EH (cell line): ENCODE measurements at places on chromosomes 7 and 10.

GRCh38 chr10:103550229-103550628 lies 56.7 kb downstream of the NEURL1 start:
- DNase-seq = no peak

- no peak for DNase-seq
Observed at GRCh38 chr7:149473251-149473650, 12.4 kb upstream of the ZNF777 start.

GRCh38 chr7:137968890-137969289 lies 33.0 kb downstream of the CREB3L2 start:
- DNase-seq = peak; percentile 46

GRCh38 chr10:21021843-21022594 lies 124.9 kb upstream of the NEBL start:
- DNase-seq = no peak

- peak; percentile 15 for DNase-seq
Observed at GRCh38 chr7:7522421-7522820, 13.3 kb downstream of the COL28A1 start.

- DNase-seq = no peak
Observed at GRCh38 chr10:31095677-31096560, 64.3 kb upstream of the ZNF438 start.

GRCh38 chr10:74753442-74754211 lies 72.8 kb upstream of the KAT6B start:
- DNase-seq = peak; percentile 92

- DNase-seq = peak; percentile 92
Observed at GRCh38 chr7:107103369-107103768, 58.9 kb downstream of the PRKAR2B start.

- DNase-seq = peak; percentile 29
Observed at GRCh38 chr7:12764458-12764891, 77.0 kb downstream of the ARL4A start.

DNA sequence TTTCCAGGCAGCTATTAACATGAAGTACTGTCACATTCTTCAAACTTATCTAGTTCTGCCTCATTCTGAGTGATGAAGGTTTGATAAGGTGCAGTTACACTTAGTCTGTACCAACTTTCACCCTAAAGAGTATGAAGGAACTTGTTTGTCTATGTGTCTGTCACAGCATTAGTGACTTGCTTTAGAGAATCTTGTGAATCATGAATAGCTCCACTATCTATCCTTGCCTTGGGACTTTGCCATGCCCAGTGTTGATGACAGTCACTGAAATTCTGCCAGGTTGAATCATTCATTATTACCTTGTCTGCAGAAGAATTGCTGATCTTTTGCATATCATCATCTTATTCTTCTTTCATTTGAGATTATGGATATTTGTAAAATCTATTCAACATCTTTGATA lies 50.9 kb upstream of the A1CF start:
- no peak for DNase-seq

- peak; percentile 71 for DNase-seq
Observed at GRCh38 chr7:123712619-123713018, 36.2 kb downstream of the WASL start.

- no peak for DNase-seq
Observed at GRCh38 chr10:102705531-102705930, 8.7 kb downstream of the ARL3 start.

DNA sequence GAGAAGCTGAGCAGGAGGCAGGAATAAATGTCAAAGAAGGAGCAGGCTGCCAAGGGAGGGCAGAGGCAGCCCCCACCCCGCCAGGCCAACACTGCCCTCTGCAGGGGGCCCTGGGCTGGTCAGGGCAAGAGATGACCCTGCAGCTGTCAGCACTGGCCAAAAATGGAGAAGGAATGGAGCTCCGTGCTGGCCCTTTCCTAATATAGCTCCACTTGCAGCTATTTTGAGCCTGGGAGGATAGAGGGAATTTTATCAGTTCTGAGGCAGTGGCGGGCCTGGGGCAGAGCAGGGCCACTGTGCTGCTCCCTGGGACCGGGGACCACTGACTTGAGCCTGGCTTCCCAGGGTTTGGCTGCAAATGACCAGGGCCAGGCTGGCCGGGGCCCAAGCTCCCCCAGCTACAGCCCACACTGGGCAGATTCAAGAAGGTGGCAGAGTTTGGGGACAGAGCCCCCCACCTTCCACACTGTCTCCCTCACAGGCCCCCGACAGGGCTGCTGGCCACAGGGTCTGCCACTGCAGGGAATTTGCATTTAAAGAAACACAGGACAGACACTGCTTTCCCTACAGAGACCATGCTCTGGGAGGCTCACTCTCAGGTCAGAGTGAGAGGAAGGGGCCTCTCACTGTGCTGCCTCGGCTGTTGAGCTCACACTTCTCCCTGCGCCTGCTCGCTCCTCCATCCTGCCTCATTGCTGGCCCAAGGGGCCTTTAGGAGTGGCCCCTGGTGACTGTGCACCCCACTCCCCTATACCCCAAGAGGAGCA lies 16.2 kb downstream of the LDB3 start:
- DNase-seq = peak; percentile 83

GRCh38 chr10:21920633-21921032 lies 82.9 kb downstream of the DNAJC1 start:
- DNase-seq = no peak

DNA sequence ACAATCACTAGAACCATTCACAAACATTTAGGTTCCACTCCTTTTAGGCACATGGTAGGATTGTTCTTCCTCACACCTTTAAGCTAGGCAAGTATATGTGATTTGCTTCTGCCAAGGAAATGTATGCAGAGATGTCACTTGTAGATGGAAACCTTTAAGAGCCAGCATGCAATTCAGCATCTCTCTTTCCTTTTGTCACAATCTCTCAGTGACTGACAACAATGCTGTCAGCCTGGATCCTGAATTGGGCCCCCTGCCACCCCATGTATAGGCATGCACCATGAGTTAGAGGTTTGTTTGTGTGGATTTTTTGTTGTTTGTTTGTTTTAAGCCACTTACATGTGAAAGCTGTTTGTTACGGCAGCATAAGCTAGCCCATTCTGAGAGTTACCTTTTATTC lies 169.6 kb upstream of the PDE1C start:
- DNase-seq = no peak

DNA sequence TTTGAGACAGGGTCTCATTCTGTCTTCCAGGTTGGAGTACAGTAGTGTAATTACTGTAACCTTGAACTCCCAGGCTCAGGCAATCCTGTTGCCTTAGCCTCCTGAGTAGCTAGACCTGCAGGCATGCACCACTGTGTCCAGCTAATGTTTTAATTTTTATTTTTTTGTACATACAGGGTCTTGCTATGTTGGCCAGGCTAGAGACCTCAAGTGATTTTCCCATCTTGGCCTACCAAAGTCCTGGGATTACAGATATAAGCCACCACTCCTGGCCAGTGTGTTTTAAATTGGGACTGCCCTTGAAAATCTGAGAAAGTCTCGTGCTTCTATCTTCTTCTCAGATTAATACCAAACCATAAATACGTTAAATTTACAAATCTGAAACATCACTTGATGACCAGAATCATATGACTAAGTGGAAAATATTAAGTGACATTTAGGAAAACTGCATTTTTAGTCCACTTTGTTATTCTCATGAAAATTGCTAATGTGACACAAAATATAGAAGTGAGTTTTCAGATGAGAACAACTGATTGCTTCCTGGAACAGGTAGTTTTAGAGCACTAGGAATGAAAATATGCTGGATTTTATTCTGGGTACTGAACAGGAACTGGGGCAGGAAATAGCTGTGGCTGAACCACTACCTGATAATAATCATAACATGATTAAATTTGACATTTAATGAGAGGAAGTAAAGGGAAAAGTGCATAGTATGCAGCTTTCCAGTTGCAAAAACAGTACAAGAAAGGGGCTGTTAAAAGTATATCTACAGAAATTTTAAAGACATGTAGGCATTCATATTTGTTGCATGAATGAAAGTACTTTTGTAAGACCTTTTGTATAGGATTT lies 4.2 kb downstream of the PHTF2 start:
- DNase-seq = peak; percentile 62

- no peak for DNase-seq
Observed at GRCh38 chr10:86164174-86164774, 202.3 kb downstream of the GRID1 start.

DNA sequence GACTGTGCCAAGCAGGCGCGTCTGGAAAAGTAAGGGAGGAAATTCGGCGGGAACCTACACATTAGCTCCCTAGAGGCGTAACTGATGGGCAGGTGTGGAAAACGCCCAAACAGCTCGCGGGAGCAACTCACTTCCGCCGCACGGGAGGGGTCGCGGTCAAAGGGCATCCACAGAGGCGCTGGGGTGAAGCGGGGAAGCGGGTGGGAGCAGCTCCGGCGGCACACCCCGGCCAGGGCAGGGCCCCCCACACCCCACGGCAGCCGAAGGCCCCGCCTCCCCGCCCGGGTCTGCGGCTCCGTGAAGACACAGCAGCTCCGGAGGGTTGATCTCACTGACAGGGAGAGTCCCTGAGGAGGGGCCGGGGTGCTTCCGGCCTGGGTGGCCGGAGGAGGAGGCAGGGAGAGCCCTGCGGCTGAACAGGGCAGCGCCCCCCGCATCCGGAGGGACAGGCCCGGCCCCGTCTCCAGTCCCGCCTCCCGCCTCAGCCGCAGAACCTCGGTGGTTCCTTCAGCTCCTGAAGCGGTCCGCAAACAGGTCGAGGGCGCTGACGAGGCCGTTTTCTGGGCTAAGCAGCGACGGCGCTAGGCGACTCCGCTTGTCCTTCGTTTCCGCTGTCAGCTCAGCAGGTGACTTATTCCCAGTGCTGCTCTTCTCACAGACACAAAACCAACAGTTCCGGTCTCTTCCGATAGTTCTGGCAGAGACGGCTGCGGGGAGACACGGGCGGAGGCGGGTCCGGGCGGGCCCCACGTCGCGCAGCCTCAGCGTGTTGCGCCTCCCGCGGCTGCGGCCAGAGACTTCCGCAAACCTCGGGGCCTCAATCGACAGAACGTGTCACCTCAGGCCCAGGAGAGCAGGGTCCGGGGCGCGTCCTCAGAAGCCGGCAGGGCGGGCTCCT lies 276.1 kb downstream of the DNAJB6 start:
- no peak for DNase-seq
